ENCODE measurements at places on chromosomes 12 and 14.

- no peak for DNase-seq
These were observed 2.2 kb upstream of the YAF2 start for GRCh38 chr12:42240131-42240750.

DNA sequence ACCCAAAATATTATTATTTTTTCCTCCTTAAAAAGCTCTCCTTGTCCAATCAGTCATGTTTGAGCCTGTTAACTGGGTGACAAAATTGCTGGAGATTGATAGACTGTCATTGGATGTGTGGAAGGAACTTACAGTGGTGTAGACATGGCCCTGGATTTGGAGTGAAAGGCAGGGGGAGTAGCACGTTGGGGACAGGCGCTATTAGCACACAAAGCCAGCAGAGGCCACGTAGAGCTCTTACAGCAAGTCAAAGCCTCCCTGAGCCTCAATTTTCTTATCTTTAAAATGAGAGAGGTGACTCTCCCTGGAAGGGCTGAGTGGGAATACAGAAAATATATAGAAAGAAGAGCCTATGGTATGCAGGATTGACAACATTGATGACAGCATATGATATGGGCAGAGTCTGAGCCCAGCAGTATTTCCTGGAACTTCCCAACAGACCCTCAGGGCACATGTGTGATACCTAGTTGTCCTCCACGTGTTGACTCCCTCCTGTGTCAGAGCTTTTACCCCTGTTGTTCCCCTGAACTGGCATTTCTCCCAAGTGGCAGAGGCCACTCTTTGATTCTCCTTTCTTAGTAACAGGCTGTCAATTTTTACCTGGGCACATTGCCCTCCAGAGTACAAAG, 504.9 kb downstream of the VRK1 start:
- no peak for DNase-seq

DNA sequence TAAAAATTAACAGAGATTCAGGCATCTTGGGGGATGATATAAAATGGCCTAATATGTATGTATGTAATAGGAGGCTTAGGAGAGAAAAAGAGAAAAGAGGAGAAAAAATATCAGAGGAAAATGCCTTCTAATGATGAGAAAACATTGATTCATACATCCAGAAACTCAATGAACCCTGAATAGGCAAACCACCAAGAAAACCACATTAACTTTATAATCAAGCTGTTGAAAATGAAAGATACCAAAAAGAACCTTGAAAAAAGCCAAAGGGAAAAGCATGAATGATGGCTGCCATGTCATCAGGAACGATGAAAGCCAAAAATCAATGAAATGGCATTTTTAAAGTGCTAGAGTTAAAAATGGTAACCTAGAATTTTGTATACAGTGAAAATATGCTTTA, 180.2 kb downstream of the EPS8 start:
- no peak for DNase-seq

DNA sequence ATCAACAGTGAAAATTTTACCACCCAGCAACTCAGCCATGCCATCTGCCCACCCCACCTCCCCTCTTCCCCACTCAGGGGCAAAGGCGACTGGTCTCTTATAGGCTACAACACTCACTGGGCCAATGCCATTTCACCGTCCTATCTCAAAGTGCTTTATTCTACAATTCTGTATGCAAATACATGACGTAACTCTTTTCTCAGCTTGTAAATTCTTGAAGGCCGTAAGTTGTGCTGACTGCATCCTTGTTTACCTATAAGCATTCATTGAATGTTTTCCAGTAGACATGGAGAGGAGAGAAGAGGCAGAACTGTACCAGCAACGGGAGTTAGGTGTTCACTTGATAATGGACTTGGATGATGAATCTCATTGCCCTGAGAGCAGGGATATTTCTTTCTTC, 15.6 kb downstream of the BCL2L14 start:
- no peak for DNase-seq

GRCh38 chr12:57129889-57130288, 1.6 kb downstream of the LRP1 start:
- DNase-seq, result peak; percentile 49

GRCh38 chr12:10697156-10697555, 23.3 kb upstream of the STYK1 start:
- DNase-seq, result no peak

- no peak for DNase-seq
These were observed 909.6 kb downstream of the VRK1 start for GRCh38 chr14:97706819-97707218.

DNA sequence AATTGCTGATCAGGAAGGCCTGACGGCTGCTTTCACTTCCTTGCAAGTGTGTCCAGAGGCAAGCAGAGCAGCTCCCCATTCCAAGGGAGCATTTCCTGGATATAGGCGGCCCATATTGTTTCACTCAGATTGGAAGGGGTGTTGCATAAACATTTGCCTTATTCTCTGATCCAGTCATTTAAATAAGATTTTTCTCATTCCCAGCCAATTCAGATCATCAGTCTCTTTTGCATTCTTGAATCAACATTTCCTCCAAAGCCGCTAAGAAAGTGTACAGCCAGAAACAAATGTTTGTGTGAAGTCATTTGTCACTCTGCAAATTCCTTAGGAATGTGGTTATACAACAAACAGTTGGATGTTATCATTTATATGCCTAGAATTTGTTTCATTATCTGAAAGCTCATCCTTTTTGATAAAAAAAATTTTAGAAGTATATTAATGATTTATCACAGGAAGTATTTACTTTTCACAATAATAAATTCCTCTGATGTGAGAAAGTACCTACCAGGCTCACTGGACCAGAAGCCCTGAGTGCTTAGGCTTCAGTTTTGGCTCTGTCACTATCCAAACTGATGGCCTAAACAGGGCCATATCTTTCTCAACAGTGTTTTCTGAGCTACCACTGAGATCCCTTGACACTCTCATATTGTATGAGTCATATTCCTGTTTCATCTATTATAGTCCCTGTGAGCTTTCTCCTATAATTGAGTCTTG, 379.6 kb downstream of the CCDC91 start:
- DNase-seq, result peak; percentile 57

Data from bronchial epithelial cell (primary cell).